Midbrain (tissue), 1 donor: ENCODE measurements at places on chromosomes 7 and 10.

- peak; percentile 21 for DNase-seq
These were observed 5.4 kb downstream of the PSD start for GRCh38 chr10:102413053-102413705.

- peak; percentile 12 for DNase-seq
These were observed 161.7 kb upstream of the MKI67 start for GRCh38 chr10:128287921-128288320.

DNA sequence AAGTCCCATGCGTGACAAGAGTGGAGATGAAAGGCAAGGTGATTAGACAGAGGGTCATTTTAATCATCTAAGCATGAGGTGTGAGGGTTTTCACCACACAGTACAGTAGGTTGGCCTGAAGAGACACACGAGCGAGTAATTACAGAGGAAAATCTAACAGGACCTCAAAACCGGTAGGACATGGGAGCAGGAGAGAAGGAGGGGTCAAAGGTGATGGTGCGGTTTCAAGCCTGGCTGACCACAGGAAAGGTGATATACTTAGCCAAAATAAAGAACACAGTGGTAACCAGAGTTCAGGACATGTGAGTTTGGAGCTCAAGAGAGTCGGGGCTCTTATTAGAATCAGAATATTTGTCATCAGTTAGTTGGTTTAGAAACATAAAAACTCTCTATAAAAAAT is 20.0 kb downstream of the GLI3 start:
- no peak for DNase-seq

DNA sequence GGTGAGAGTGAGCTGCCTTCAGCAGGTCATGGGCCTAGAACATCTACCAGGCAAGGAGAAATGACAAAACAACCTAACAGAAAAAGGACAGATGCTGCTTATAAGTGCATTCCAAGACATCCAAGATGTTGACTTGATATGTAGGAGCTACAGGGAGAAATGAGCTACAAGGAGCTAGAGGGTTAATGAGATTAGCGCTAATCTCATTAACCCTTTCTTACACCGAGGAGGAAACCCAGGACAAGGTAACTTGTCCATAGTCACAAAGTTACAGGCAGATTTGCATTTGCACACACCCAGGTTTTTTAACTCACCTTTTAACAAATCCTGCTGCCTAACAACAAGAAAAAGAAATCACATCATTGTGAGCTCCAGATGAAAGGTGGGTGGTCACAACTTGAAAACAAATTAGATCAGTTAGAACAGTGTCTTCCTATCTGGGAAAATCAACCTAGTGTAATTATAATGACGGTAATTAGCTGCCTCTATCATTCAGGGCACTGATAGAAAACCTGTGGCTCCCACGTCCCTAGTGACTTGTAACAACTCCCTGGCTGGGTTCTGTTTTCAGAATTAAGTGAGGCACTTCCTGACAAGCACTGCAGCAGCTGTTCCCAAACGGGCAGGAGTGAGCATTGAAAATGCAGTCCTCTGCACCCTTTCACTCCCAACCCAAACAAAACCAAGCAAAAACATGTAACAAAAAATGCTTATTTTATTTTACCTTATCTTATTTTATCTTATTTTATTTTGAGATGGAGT is 5.7 kb downstream of the KIAA1549 start:
- DNase-seq = no peak

- DNase-seq = no peak
These were observed 161.0 kb downstream of the SKIDA1 start for GRCh38 chr10:21364196-21365114.

GRCh38 chr10:118802126-118802793 is 47.5 kb upstream of the CACUL1 start:
- DNase-seq = no peak

- DNase-seq = no peak
These were observed 430.7 kb downstream of the PARD3 start for GRCh38 chr10:34384372-34384771.
